ENCODE measurements at places on chromosomes 11 and 22.

- DNase-seq = no peak
Observed at GRCh38 chr11:22079133-22079872, 113.6 kb upstream of the ANO5 start.

- no peak for DNase-seq
Observed at GRCh38 chr11:74519710-74520109, 26.2 kb upstream of the LIPT2 start.

DNA sequence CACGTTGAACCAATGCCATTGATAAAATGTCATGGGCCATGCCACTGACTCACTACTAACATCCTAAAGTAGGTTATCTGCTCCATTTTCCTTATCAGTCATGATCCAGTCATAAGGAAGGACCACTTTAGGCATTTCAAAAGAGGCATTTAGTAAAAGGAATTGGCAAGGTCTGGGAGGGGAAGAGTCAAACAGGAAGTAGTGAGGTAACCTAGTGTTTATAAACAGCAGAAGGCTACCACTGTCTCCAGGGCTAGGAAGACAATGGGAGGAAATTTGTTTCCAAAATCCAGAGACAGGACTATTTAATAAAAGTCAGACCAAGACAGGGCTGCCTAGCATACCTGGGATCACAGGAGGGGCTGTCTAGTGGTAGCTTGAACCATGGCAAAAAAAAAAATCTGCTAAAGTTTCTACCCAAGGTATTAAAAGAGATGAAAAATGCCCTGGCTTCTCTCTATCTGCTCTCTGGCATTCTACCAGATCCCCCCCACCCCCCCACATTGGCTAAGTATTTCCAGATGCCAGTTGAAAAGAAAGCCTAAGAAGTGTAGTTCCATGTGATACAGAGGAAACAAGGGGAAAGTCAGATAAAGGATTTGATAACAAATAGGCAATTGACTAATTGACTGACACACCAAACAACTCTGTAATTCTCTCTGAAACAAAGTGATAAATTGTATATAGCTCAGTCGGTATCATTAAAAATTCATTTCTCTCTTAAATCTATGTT is 50.4 kb upstream of the C11orf87 start:
- no peak for DNase-seq

DNA sequence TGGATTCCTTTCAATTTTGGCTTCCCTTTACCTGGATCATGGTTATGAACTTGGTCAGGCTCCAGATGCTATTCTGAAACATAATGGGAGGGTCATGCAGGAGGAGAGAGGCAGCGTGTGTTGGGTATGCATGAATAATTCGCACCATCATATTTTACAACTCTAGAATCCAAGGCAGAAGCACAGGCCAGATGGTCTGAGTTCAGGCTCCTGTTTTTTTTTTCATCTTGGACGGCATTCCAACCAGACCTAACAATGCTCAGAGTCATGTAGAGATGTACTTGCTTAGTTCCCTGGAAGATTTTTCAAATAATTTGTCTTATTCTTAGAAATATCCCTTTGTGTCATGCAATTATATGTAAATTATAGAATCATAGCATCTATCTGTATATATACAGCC is 393.5 kb downstream of the JRKL start:
- DNase-seq = no peak

DNA sequence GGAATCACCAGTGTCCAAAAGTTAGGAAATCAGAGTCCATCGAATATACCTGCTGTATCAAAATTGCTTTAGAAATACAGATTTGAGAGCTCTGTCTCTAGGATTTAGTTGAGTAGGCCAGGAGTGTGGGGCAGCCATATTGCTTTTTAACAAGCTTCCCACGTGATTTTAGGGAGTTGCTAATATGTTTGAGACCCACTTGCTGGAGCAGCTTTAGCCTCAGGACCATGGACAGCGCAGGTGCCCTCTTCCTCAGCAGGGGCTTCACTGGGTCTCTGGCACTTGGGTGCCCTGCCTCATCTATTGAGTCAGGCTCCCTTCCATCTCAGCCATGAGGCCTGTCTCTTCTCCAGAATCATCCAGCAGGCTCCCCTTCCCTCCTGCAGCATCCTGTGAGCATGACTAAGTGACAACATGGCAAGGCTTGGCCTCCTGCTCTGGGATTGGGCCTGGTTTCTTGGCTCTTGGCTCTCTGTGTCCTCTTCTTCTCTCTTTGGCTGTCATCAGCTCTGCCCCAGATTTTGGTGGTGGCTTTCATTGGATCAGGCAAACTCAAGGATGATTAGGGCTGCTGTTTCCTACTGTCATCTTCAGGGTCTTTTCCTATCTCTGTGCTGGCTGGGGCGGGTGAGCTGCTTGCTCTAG is 70.0 kb downstream of the SGSM1 start:
- DNase-seq = no peak

DNA sequence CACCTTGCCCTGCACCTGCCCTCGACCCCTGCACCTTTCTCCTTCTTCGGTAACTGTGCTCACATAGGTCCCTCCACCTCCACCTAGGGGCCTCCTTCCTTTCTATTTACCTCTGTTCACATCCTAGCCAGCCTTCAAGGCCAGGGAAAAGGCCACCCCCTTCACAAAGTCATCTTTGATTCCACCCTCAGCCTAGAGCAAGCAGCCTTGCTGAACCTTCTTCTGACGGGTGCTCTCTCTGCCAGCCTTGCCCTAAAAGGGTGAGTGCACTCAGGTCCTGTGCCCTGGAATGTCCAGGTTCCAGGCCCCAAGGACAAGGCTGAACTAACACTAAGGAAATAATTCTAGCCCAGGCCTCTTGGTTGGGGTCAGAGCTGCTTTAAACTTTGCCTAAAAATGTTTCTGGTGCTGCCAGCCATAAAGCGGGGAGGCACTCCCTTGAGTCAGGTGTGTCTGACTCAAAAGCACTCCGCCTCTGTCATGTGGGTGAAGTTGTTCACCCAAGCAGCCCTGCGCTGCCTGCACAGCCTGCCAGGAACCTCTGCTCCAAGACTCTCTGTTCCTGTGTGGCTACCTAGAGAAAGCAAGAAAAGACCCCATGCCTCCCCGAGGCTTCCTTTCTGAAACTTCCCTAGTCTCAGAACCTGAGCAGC is 9.2 kb upstream of the FAM83F start:
- DNase-seq = no peak

DNA sequence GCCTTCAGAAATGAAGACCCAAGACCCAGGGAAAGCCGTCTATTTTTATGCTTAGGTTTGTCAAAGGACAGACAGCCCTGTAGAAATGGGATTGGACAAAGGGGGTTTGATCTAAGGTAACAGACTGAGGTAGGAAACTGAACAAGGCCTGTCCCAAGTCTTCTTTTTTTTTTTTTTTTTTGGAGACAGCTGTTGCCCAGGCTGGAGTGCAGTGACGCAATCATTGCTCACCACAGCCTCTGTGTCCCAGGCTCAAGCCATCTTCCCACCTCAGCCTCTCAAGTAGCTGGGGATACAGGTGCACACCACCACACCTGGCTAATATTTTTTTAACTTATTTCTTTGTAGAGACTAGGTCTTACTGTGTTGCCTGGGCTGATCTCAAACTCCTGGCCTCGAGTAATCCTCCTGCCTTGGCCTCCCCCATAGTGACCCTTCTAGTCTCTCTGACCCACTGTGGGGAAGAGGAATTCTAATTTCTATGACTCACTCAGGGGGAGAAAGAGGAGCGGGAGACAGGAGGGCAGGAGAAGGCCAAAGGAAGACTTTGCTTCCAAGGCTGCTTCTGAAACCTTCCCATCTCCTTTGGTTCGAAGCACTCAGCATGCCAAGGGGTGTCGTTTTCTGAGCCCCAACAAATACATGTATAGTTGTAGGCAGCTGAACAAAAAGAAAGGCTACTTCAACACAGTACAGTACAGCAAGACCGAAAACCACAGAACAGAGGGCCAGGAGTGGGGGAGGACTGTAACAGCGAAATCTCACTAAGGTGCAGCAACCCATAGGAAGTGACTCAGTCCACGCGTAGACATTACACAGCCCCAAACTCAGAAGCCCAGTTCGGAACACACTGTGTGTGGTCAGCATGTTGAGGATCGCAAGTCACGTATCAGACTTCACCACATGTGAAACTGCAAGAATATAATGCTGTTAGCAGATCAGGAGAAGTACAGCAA is 872 bp downstream of the TMA7B start:
- DNase-seq = no peak

DNA sequence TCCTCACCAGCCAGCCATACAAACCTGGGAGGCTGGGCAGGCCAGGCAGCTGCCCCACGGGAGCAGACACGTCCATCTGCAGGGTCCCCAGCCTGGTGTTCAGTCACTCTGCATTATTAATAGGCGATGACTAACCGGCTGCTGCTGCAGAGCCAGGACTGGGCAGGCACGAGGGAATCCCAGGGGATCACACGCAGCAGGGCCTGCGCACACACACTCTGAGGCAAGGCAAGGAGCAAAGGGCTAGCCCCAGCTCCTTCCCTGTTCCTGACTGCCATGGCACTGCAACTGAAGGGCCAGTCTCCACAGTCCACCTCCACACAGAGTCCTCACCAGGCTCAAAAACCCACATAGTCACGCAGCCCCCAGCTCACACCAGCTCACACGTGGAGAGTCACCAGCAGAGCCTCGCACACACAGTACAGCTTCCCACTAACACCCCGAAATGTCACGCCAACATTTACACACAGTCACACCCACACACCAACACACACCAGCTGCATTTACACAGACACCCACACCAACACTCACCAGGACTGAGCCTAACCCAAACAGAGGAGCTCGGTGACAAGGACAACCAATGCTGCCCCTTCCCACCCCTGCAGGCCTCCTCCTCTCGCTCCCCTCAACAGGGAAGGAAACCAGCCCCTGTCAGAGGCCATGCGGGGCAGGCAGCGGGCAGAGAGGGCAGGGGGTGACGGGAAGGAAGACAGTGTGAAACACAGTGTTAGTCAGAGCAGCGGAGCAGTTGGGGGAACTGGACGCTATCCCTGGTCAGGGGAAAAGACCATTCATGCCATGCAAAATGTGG is 47.3 kb downstream of the NRXN2 start:
- DNase-seq = no peak

- DNase-seq = no peak
Observed at GRCh38 chr11:93704237-93704636, 37.1 kb downstream of the TAF1D start.

GRCh38 chr11:79852176-79852575 is 411.3 kb upstream of the TENM4 start:
- DNase-seq = no peak

GRCh38 chr11:78391424-78391823 is 26.2 kb downstream of the GAB2 start:
- DNase-seq = no peak

GRCh38 chr11:87926250-87926970 is 248.8 kb downstream of the RAB38 start:
- no peak for DNase-seq

DNA sequence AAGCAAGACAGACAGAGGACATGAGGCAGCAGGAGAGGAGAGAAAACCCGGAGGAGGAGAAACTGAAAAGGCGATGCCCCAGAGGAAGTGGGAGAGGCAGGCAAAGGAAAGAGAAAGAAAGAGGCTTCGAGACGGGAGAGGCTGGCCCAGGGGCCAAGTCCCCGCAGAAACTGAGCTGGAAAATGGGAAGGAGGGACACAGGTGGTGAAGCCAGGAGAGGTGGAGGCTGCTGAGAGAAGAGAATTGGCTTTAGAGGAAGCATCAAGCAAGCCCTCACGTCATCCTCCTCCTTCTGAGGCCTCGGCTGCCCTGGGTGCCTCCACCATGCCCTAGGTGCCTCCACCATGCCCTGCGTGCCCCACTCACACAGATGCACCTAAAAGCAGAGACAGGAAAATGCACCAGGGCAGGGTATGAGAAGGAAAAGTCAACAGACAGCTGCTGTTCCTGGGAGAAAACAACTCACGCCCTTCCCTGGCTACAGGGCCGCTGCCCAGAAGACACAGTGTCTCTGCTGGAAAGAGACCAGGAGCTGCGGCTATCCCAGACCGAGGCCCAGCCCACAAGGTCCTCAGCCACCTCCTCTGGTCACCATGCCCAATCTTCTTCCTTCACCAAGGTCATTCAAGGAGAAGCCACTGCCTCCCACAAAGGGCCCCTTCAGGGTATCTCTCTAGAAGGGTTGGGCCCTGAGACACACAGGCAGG is 14.3 kb downstream of the FXYD6 start:
- no peak for DNase-seq

- DNase-seq = no peak
Observed at GRCh38 chr22:36986242-36986821, 32.9 kb downstream of the TST start.

GRCh38 chr11:34653031-34653430 is 32.1 kb downstream of the EHF start:
- no peak for DNase-seq

GRCh38 chr11:123061403-123062157 is at the start of gene HSPA8:
TSS of gene HSPA8 (minus strand) at chr11:123062136. CDS start at chr11:123061324, 812 bp downstream.
- DNase-seq = peak; percentile 31

DNA sequence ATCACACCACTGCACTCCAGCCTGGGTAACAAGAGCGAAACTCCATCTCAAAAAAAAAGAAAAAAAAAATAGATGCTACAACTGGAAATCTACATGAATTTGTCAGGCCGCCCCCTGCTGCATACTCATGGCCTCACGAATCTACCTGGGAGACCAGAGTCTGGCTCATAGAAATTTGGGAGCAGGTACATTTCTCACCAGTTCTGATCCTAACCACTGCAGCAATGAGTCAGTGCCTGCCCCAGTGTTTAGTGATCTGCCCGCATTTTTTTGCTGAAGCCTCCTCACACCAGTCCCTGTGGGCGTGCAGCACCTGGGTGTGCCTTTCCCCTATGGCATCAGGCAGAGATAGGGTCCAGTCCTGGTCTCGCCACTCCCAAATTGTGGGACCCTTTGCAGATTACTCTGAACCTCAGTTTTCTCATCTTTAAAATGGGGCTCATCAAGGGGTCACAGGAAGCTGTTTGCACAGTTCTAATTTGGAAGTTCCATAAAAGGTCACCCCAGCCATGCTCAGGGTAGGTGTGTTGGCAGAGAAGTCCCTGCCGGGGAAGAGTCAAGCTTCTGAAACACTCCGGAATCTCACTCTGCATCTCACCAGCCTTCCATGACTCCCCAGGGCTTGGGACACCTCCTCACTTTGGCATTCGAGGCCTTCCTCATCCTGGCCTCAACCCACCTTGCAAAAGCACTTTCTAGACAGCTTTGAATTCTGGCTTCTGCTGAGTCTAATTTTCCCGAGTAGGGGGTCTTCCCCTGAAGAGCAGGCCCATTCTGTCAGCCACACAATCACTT is 39.3 kb upstream of the LINC01488 start:
- no peak for DNase-seq

- no peak for DNase-seq
Observed at GRCh38 chr22:47033648-47034000, 271.2 kb downstream of the TBC1D22A start.

GRCh38 chr11:26971961-26972360 is 22.0 kb upstream of the FIBIN start:
- DNase-seq = no peak

- DNase-seq = no peak
Observed at GRCh38 chr22:21714059-21714770, 21.4 kb downstream of the YPEL1 start.

GRCh38 chr22:36757668-36758211 is 18.2 kb downstream of the IFT27 start:
- no peak for DNase-seq
